ENCODE measurements at places on chromosomes 7 and 10.

GRCh38 chr7:39819514-39819913 lies 130.5 kb upstream of the CDK13 start:
- no peak for DNase-seq

GRCh38 chr7:121385800-121386179 lies 10.3 kb downstream of the FAM3C start:
- no peak for DNase-seq

- no peak for DNase-seq
Observed at GRCh38 chr7:48182718-48183369, 11.6 kb downstream of the ABCA13 start.

DNA sequence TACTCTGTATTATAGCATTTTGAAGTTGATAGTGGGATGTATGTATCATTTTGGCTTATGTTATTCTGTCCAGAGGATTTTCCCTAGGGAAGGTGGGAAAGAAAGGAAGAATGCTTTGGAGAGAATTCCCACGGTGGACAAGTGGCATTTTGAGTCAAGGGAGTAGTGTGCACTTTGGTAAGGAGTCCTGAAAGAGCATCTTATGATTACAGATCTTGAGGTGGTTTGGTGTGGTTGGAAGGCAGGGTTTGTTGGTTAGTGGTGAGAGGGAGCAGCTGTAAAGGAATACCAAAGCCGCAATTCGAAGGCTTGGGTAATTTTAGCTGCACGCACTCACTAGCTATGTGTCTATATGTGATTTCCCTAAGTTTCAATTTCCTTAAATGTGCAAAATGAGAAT lies 16.1 kb downstream of the CCSER2 start:
- no peak for DNase-seq

Measured in stimulated activated CD4-positive, alpha-beta T cell treated with anti-CD3 and anti-CD28 coated beads, Interleukin-1b, Interleukin-23, amount 100 ng/mL, for 24 hours (primary cell).